Left renal pelvis (tissue), 4 donors: ENCODE measurements at places on chromosomes 4 and X. TPM values are rescaled to one million over a fixed set of nuclear protein-coding genes. Genes with fewer than 3 reads are reported as not detected.

GRCh38 chr4:185779517-185779916 is 32.5 kb downstream of the SORBS2 start:
- DNase-seq = no peak

DNA sequence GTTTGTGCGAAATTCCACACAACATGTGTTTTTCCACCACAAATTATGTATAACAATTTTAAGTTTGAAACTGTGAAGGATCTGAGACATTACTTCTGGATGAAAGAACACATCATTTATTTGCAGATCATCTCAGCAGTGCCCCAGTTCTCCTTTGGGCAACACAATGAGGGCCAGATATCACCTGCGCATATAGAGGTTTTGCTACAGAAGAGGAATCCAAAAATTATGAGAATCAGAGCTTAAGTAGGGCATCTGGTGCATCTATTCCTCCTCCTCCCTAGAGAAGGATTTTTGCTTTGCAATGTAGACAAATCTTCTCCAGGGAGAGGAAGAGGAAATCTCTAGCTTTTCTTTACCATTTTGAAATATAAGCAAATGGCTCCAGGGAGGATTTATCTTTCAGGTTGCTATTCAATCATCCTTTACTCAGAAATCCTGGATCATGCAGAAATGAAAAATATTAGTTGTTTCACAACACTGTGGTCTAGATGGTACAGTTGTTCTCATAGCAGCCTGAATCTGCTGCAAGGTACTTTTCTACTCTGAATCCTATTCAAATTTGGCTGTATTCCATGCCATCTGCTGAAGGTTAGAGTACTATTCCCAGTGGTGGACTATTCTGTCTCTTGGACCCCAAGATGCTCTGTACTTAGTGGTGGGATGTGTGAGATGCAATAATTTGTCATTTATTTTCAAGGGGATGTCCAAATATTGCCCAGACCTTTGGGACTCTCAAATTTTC is 132.1 kb downstream of the SNCA start:
- DNase-seq = no peak

GRCh38 chrX:1152090-1152489 is 60.4 kb downstream of the CRLF2 start:
- no peak for DNase-seq

DNA sequence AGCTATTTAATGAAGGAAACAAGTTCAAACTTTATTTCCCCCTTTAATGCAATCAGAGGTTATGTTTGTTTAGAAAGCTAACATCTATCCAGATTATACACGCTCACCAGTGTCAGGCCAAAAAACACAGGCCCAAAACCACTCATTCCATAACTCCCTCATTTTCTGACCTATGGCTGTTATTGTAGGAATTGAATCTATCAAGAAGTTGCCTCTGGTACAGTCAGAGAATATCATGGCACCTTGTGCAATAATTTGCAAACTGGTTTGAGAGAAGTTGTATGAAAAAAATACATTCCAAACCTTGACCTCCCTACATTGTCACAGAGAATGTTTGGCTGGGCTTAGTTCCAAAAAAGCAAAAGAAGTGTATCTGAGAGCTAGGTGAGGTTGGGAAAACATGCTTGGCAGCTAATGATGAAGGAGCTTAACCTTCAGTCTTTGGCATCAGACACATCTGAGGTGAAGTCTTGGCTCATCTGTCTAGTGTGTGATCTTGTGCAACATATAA is 591.0 kb downstream of the ANKRD50 start:
- DNase-seq = no peak

- no peak for DNase-seq
Observed at GRCh38 chrX:68660746-68661145, 13.3 kb downstream of the STARD8 start.

DNA sequence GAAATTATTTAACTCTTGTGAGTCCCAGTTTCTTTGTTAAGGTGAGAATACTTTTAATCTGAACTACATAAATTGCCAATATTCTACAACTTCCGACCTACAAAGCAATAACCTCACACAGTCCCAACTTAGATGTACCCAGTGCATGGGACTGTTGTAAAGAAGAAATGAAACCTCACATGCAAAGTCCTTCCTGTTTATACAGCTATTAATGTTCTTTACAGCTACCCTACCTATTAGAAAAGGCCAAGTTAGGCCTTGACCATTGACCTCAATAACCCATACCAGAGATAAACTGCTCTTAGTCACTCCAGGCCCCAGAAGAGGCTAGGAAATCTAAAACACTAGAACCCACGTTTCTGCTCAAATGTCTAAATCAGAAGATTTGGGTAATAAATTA is 920.1 kb upstream of the TENM3 start:
- DNase-seq = no peak

GRCh38 chr4:24917076-24917856 is 4.4 kb upstream of the CCDC149 start:
- DNase-seq = no peak

DNA sequence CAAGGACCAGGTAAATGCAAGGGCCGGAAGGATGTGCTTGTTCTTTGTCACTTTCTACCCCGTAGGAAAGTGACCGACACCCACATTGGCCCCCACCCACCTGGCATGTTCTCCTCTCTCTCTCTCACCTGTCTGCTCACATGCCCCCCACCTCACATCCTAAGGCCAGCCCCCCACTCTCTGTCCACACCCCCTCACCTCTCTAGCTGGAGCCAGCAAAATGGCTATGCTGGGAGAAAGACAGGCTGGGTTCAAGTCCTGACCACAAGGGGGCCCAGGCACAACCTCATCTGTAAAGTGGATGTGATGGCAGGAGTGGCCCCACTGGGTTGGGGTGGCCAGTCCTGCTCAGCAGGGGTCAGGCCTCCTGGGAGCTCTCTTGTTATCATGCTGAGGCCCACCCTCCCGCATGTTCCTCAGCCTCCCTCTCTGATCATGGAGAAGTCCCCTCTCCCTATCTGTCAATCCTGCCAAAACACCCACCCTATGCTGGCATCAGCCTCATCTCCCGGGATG is 1.7 kb upstream of the PPP2R2C start:
- no peak for DNase-seq

GRCh38 chrX:69961365-69962072 is 88.2 kb downstream of the AWAT2 start:
- no peak for DNase-seq

Gene FATE1
- polyA plus RNA-seq = not detected

Gene BEX1
- polyA plus RNA-seq = 67.2 TPM
